ENCODE measurements at places on chromosomes 5 and 9.

DNA sequence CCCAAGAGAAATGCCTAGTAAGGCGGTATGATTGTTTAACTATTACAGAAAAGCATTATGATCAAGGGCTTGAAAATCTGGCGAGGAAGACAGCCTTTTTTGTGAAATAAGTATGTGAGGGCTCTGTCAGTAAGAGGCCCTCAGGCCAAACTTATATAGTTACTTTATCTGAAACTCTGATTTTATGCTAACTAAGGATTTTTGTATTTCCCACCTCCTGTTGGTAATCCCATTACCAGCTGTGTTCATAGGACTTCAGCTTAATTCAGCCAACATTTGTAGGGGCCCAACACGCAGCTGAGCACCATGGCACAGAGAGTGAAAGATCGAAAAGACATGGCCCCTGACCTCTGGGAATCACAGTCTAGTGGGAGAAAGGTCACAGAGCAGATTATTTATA lies 318.3 kb upstream of the WWC1 start:
- DNase-seq, result no peak

GRCh38 chr5:58002323-58002722 lies 457.6 kb downstream of the PLK2 start:
- peak; percentile 82 for DNase-seq

DNA sequence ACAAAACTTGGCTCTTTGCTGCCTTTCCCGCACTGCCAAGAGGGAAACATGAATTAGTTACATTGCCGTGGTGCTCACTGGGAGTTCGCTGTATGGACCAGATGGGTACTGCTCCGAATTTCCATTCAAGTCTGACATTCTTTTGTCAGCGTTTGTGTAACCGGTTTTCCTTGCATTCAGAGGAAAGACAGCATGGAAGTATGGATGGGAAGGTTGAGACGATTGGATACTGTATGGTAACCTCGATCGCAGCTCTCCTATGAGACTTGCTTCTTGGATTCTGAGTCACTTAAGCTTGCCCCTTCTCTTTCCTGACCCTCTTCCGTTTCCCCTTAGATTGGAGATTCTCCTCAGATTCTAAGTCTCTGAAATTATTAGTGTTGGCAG lies 625 bp upstream of the UBLCP1 start:
- no peak for DNase-seq

DNA sequence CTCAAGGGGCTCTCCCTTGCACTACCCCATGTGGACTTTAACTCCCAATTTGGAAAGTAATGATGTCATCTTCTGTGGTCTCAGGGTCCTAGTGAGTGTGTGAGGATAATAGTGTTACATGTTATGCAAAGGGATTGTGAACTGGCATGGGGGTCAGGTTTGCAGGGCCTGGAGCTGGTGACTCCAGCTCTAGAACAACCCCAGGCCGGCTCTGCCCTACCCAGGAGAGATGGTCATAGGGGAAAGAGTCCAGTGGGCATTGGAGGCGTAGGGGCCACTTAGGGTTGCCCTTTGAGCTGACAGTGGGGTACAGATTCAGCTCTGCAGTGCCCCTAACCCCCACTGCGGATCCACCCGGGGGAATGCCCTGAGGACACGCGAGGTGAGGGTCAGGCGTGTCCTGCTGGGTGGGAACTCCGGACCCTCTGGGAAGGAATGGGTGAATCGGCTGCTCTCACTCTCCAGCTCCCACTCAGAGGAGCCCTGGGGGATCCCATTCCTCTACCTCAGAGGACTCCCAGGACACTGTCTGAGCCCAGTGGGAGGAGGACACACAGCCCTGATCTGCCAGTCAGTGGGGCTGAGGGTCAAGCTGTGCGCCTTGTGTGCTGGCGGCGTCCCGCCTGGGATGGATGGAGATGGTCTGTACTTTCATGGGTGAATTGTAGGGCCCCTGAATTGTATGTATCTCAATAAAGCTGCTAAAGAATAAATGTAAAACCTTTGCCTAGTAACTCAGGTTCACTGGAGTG lies 2.5 kb upstream of the NKD2 start:
- DNase-seq, result no peak

- DNase-seq, result no peak
Measured at GRCh38 chr9:4566806-4567205, 76.5 kb downstream of the SLC1A1 start.

- DNase-seq, result peak; percentile 74
Measured at GRCh38 chr5:143308731-143309130, 94.8 kb downstream of the NR3C1 start.

- DNase-seq, result no peak
Measured at GRCh38 chr5:56608217-56608925, 207.0 kb upstream of the MAP3K1 start.

Data from iris pigment epithelial cell (primary cell).